Skin of body (tissue), 3 donors: ENCODE measurements at places on chromosomes 2 and 18. TPM values are rescaled to one million over a fixed set of nuclear protein-coding genes. Genes with fewer than 3 reads are reported as not detected.

AOX1 gene
- total RNA-seq = 2.6 TPM

TNS1 gene
- 92.3 TPM for total RNA-seq

DNA sequence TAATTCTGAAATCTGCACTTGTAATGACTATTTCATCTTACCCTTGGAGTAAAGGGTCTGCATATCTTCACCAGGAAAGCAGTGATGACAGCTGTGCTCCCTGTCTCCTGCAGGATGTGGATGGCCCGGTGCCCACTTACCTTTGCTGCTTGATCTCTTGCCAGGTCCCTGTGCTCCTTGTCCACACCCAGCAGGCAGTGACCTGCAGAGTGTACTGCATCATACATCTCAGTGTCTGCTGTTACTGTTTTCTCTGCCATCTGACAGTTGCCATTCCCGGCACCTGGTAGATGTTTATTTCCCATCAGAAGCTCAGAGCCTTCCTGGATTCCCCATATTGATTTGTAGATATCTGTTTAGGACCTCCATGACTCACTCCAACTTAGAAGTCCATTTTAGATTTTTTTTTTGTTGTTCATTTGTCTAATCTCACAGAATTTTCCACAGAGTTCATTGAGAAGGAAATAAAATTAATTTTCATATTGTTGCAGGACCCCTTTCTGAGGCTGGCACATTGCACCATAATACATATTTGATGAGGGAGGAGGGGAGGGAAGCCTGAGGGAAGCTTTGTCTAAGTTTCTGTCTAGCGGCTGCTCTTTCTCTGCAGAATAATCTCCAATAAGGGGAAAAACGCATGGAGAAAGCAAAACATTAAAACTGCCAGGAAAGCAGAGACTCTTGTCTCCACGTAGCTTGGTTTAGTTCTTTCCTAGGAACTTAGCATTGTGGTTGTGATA, 697.5 kb upstream of the RAB6C start:
- no peak for DNase-seq

DNA sequence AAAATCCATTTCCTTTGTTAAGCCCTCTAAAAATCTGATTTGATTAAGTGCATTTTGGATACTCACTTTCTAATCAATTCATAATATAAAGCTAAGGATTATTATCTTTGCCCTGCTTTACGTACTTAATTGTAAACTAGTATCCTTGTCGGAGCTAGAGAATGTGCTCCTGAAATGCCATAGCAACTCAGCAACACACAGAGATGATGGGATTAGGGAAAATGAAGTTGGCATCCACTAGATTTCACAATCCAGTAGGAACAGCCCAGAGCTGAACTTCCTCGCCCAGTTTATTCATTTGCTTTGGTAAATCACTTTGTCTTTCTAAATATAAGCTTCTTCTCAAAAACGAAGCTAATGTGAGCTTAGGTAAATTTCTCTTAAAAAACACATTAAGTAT, 386.3 kb downstream of the CTNNA2 start:
- DNase-seq = no peak

GRCh38 chr2:230912046-230912445, 13.0 kb downstream of the GPR55 start:
- no peak for DNase-seq
